Hematopoietic multipotent progenitor cell treated with erythropoietin and hydrocortisone succinate and interleukin-3 and kit ligand, for 4 days (in vitro differentiated cells): ENCODE measurements at places on chromosomes 4 and X.

- no peak for DNase-seq
Measured at GRCh38 chr4:40124690-40125089, 68.0 kb downstream of the N4BP2 start.

- peak; percentile 61 for DNase-seq
Measured at GRCh38 chrX:136896121-136896914, 15.8 kb upstream of the RBMX start.

DNA sequence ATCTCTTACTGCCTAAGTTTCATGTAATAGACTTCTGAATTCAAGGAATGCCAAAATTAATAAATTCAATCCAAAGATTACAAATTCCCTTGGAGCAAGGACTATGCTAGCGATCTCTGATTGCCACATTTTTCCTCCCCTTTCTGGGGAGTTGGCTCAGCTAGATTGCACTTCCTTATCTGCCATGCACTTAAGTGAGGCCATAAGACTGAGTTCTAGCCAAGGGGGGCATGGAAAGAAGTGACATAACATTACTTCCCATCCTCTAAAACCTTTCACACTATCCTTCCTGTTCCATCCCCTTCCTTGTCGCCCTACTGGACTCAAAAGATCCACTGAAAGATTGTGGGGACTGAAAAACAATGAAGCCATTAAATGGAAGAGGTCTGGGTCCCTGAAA lies 53.8 kb upstream of the TXK start:
- DNase-seq = peak; percentile 72

DNA sequence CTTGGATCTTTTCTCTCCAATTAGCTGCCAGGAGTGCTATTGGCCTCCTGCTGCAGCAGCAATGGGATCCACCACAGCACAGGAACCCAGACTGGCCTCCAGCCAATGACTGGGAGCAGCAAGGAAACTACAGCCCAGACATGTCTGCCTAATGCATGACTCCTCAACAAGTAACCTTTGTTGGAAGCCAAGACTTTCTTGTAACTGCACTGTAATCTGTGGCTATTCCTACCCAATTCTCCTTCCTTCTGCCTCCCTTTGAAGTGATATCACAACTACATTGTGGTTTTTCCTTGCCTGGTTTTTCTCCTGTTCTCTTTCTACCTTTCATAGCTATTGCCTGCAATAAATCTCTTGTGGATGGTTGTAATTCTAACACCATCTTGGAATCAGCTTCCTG lies 39.8 kb downstream of the SNCA start:
- no peak for DNase-seq
